Melanocyte of skin (primary cell): ENCODE measurements at places on chromosomes 12 and 14. TPM values are rescaled to one million over a fixed set of nuclear protein-coding genes. Genes with fewer than 3 reads are reported as not detected.

GLI1 gene
- 0.15 and 0.33 TPM in 2 replicates for total RNA-seq

NKX2-1 gene
- total RNA-seq: not detected in 2 replicates

CFAP54 gene
- 0.15 and 0.33 TPM in 2 replicates for total RNA-seq

GPR135 gene
- total RNA-seq: 0.69 and 3.6 TPM in 2 replicates

MYBPC1 gene
- not detected in 2 replicates for total RNA-seq
